Adrenal gland (tissue), 19 donors: ENCODE measurements at places on chromosomes 6 and 20. TPM values are rescaled to one million over a fixed set of nuclear protein-coding genes. Genes with fewer than 3 reads are reported as not detected.

DNA sequence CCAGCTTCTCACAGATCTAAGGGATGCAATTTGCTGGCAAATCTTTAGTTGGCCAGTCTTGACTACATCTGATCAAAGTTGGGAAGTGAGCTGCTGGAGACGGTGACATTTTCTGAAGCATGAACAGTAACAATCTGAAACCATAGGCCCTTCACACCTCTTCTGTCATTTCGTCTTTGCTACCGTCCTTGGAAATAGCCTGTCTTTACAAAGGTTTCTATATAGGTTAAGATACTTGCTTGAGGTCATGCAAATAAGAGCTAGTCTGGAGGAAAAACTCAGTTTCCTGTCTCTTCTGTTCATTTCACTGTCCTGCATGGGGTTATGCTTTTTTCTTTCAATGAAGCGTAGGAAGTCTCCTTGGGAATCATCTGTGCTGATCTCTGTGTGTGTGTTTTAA lies 55.6 kb downstream of the CARMIL1 start:
- H3K4me3 ChIP-seq, result no peak overlapping the region
- no peak for DNase-seq
- no peaks in the 10 kb centered on the region for H3K4me1 ChIP-seq
- H3K27me3 ChIP-seq, result no peaks in the 10 kb centered on the region
- H3K36me3 ChIP-seq, result no peaks in the 10 kb centered on the region

Gene HUS1B
- not detected for polyA plus RNA-seq

Gene COL9A3
- 27.8 TPM for polyA plus RNA-seq

- H3K36me3 ChIP-seq, result no peaks in the 10 kb centered on the region
- no peak overlapping the region for H3K4me3 ChIP-seq
- H3K27me3 ChIP-seq, result no peaks in the 10 kb centered on the region
- H3K4me1 ChIP-seq, result no peaks in the 10 kb centered on the region
- DNase-seq, result no peak
- no peak overlapping the region for H3K27ac ChIP-seq
Observed at GRCh38 chr6:156449128-156449527, 328.1 kb upstream of the ARID1B start.

GRCh38 chr6:151063352-151063751 lies 176.4 kb upstream of the AKAP12 start:
- H3K36me3 ChIP-seq, result no peaks in the 10 kb centered on the region
- no peak for DNase-seq
- no peaks in the 10 kb centered on the region for H3K27me3 ChIP-seq
- peak overlapping the region; percentile 44 for H3K27ac ChIP-seq
- H3K4me1 ChIP-seq, result peaks cover 24% of the 10 kb centered on the region
- no peak overlapping the region for H3K4me3 ChIP-seq

DNA sequence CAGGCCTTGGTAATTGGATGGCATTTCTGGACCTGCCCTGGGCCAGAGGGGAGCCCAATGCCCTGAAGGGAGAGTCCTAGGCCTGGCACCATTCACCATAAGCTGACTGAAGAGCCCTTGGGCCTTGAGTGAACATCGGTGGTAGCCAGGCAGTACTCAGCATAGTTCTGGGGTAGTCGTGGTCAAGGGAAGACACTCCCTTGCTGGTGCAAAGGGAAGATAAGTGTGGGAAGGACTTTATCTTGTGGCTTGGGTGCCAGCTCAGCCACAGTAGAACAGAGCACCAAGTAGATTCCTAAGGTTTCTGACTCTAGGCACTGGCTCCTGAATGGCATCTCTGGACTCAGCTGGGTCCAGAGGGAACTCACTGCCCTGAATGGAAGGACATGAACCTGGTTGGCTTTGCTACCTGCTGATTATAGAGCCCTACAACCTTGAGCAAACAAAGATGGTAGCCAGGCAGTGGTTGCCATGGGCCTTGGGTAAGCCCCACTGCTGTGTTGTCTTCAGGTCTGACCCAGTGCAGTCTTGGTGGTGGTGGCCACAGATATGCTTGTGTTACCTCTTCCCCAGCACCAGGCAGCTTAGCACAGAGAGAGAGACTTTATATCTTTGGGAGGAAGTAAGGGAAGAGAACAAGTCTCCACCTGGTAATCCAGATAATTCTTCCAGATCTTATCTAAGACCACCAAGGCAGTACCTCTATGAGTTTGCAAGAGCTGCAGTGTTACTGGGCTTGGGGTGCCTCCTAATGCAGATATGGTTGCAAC lies 83.5 kb downstream of the PRDM13 start:
- no peak overlapping the region for H3K4me3 ChIP-seq
- H3K4me1 ChIP-seq, result no peaks in the 10 kb centered on the region
- H3K27me3 ChIP-seq, result no peaks in the 10 kb centered on the region
- no peak for DNase-seq
- no peaks in the 10 kb centered on the region for H3K36me3 ChIP-seq

DNA sequence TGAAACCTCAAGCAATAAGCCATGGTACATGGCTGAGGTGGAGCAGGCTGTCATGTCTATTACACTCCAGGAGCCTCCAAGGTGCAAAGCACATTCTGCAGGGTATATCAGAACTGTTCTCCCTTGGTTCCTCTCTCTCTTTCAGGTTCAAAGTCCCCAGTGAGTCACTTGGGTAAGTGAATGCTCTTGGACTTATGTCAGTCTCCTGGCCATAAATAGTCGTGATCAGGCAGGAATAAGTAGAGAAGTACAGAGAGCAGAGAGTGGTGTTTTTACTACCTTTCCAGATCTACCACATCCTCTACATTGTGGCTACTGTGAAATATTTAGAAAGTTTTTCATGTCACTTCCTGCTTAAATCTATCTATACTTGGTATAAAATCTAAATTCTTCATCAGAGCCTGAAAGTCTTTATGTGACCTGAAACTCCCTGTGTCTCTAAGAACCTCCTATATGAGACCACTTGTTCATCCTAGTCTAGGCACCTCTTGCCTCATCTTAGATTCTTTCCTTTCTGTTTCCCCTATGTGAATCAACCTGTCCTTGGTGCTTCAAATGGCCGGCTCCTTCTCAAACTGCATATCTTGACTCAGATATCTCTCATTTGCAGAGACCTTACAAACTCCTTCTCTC lies 1077.6 kb upstream of the MAP3K7 start:
- no peak overlapping the region for H3K27ac ChIP-seq
- H3K4me1 ChIP-seq, result no peaks in the 10 kb centered on the region
- H3K36me3 ChIP-seq, result no peaks in the 10 kb centered on the region

Gene GSTA2
- 8.4 TPM for polyA plus RNA-seq

DNA sequence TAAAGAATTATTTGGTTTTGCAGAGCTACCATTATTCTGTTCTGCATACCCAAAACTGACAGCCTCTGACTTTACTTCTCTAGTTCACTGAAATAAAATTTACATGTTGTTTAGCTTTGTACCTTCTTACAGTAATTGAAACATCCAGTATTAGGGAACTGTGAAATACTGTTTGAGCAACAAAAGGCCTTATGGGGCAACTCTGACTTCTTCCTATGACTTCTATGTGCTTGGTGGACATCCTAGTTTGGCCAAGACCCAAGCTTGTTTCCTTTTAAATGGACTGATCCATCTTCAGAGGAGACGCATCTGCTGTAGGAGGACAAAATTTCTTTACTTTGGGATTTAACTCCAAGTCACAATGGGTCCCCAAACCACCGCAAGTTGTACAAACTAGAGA lies 44.7 kb downstream of the NR2E1 start:
- DNase-seq, result no peak
- H3K4me1 ChIP-seq, result peaks cover 4% of the 10 kb centered on the region
- H3K27me3 ChIP-seq, result no peaks in the 10 kb centered on the region
- no peaks in the 10 kb centered on the region for H3K36me3 ChIP-seq

- H3K27me3 ChIP-seq, result no peaks in the 10 kb centered on the region
- no peak overlapping the region for H3K4me3 ChIP-seq
- H3K36me3 ChIP-seq, result no peaks in the 10 kb centered on the region
- no peak for DNase-seq
- H3K27ac ChIP-seq, result no peak overlapping the region
Observed at GRCh38 chr6:82573254-82573972, 209.8 kb downstream of the TPBG start.
